ENCODE measurements at places on chromosomes 3 and 15.

DNA sequence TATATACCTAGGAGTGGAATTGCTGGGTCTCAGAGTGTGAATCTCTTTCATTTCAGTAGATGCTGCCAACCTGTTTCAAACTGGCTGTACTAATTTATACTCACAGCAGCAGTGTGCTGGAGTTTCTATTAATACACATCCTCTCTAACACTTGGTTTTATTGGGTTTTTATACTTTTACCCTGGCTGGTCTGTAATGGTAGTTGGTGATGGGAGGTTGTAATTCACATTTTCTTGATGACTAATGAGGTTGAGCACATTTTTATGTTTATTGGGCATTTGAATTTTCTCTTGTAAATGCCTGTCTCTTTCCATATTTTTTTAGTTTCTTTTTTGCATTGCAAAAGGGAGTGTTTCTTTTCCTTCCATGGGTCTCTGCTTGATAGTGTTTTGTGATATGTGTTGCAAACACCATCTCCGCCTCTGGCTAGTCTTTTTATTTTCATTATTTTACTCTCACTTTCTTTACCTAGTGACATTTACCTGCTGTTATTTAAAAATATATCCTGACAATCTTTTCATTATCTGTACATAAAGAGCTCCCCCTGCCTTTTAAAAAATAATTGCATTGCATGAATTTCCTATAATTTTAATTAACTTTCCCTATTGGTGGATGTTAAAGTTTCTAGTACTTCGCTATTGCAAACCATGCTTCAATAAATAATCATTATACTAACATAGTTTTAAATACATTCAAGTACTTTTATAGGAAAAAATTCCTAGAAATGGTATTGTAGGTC lies 49.0 kb upstream of the GCNT3 start:
- no peak for DNase-seq

DNA sequence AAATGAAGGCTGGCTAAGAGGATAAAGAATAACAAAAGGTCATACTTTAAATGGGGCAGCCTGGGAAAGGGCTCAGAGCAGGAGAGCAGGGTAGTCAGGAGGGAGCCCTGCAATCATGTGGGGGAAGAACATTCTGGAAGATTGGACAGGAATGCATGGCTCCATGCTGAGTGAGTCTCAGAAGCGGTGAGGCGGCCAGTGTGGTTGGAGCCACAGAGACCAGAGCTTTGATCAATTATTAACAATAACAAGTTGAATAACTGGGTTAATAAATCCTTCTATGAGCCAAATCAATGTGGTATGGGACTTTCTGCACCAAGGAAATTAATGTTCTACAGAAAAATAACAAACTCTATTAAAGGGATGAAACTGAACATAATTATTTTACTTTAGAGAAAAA lies 57.9 kb upstream of the DCUN1D1 start:
- DNase-seq: no peak

DNA sequence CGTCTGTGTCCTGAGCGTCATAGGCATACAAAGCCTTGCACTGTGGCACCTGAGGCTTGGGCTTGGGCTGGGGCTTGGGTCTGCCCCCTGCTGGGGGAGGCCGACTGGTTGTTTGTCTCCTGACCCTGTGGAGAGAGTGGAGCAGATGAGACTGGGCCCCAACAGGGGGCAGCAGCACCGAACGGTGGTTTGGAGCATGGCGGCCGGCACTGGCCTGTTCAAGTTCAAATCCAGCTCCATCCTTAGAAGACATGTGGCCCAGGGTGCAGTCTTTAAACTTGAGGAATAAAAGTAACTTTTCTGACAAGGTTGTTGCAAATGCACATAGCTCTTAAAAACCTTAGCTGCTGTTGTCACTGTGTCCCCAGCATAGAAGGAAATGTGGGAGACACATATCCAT lies 33.3 kb downstream of the CCNB2 start:
- DNase-seq: peak; percentile 32

- no peak for DNase-seq
Observed at GRCh38 chr15:90161950-90162361, 39.2 kb upstream of the SEMA4B start.

- peak; percentile 47 for DNase-seq
Observed at GRCh38 chr3:104564045-104564643, 802.6 kb upstream of the ALCAM start.

DNA sequence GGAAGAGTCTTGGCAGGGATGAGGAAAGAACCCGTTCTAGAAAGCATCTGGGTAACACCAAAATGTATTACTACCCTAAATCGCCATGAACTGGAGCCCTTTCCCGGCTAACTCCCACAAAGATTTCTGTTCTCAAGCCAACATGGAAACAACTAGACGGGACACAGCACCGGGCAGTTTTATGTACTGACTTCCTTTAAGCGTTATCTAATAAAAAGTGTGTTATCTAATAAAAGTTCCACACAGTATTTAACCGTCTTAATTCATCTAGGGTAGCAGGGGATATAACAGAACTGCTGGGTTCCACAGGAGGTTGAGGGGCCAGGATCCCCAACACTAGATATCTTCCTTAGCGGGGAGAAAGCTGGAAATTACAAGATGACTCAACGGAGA lies 347 bp upstream of the C3orf62 start:
- no peak for DNase-seq

GRCh38 chr15:59371458-59372351 lies 966 bp downstream of the MYO1E start:
- no peak for DNase-seq

GRCh38 chr3:16183601-16184270 lies 9.3 kb downstream of the GALNT15 start:
- peak; percentile 63 for DNase-seq

DNA sequence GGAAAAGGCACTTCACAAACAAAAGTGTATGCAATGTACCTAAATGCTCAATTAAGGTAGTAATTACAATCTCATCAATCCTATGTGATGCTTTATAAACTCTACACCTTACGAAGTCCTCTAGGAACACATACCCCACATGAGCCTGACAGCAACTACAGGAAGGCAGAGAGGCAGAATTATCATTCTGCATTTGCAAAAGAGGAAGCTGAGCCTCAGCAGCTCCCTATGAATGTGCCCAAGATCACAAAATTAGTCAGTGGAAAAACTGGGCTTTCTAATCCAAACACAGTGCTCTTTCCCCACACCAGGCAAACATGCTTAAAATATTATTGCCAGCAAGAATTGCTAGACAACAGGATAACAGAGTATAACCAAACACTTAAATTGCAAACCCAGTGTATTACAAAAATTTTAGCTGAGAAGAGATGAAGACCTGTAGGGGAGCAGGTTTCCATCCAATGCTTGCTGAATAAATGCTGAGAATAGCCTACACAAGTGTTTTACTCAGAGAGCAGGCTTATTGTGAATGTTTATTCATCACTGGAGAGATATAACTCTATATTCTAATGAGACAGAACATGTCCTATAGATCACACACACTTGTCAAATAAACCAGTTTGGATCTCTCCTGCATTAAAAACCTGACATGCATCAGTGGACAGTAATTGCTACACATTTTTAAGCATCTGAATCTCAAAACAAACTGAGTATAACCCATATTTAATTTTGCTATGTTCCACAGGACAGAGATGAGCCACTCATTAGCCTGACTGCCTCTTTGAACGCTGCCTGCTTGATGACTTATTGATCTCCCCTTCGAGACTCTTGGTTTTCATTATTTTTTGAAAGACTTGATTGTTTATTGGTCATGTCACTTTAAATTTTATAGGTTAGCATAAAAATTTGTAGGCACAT lies 62.2 kb downstream of the PLCH1 start:
- DNase-seq: no peak

- no peak for DNase-seq
Observed at GRCh38 chr15:51350723-51351122, 9.3 kb downstream of the GLDN start.

DNA sequence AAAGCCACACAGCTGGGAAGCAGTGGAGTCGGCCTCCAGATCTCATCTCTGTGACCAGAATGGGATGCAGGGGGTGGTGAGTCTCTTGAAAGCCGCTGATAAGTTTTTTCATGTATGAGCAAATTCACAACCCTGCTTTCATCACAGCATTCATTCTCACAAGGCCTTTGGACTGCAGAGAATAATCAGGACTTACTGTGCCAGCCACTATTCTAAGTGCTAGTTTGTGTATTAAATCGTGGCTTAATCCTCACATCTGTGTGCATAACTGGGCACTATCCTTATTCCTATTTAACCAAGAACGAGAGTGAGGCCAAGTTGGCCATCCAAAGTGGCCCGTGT lies 64.2 kb upstream of the POLG start:
- DNase-seq: no peak

Measured in SJSA1 (cell line).